ENCODE measurements at places on chromosomes 7 and 10.

- no peak for DNase-seq
These were observed 8.5 kb downstream of the LRRC18 start for GRCh38 chr10:48931188-48931587.

DNA sequence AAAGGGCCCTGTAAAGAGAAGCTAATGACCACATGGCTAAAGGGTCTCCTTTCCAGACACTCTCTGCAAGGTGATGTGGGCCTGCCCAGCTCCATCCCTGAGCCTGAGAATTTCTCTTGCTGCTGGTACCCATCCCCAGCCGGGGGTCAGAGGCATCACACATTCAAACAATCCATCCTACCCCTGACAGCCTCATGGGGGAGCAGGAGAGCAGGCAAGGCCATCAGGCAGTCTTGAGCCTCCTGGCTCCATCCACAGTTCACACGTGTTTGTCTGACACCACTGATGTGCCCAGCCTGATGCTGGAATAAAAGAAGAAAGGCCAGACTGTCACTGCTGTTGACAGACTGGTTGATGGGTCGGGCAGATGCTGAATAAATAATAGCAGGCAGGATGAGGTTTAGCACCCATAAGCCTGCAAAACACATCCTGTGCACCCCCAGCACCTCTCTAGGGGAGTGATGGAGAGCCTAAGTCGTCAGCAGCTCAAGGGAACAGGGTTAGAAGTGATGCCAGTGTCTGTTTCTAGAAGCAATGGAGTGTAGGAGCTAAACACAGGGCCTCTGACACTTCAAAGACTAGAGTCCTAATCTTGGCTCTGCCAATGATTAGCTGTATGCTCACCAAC, 43.5 kb downstream of the TLL2 start:
- no peak for DNase-seq

- no peak for DNase-seq
These were observed 32.2 kb downstream of the LRRC72 start for GRCh38 chr7:16558761-16559302.

DNA sequence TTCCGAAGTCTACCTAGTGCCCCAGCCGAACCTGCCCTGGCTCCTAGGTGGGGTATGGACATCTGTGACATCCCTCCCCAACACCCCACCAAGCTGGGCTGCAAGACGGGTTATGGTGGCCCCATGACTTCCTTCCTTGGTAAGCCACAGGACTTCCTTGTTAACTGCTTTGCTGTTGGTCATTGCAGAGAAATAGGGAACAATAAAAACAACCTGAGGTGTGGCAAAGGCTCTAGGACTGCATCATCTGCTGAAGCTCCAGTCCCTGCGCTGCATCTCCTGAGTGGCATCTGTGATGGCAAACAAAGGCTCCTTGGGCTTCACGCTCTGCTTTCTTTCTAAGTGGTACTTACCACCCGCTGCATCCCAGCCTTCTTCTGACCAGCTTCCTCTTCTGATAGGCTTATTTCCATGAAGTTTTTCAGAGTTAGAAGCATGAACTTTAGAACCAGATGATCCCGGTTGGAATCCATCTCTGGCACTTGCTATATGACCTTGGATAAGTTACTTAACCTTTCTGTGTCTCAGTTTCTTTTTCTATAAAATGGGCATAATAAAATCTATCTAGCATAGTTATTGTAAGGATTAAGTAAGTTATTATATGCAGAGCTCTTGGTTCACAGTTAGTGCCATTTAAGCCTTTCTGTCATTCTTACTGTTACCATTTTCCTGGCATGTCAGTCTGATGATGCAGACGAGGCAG, 216.8 kb downstream of the RPS24 start:
- no peak for DNase-seq

DNA sequence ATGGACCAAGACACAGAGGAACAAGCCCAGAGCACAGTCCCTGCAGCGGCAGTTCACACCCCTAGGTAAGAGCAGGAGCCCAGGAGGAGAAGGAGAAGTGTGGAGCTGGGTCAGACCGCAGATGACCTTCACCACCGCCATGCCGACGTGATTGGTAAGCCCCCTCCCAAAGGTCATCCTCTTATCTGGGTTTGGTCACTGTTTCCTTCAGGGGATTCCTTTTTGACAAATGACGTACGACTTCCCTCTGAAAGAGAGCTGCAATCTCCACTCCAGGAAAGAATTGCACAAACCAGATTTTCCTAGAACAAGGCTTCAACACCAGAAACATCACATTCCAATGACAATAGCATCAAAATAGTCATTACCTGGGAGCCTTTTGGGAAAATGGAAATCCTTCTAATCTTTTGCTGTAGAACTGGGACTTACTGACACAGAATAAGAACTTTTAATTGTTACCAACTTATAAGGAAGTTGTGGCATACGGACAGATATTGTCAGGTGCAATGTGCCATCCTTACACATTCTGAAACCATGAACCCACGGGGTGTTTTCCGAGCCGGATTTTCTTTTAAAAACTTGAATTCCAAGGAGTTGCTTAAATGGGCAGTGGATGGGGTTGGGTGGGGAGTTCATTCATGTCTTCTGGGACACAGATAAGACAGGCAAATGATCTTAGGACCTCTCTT, 20.8 kb upstream of the ADAM12 start:
- DNase-seq: no peak

- DNase-seq: no peak
These were observed 2.2 kb downstream of the TRIL start for GRCh38 chr7:28955718-28956607.

GRCh38 chr10:43598446-43598845, 7.8 kb upstream of the ZNF485 start:
- no peak for DNase-seq

DNA sequence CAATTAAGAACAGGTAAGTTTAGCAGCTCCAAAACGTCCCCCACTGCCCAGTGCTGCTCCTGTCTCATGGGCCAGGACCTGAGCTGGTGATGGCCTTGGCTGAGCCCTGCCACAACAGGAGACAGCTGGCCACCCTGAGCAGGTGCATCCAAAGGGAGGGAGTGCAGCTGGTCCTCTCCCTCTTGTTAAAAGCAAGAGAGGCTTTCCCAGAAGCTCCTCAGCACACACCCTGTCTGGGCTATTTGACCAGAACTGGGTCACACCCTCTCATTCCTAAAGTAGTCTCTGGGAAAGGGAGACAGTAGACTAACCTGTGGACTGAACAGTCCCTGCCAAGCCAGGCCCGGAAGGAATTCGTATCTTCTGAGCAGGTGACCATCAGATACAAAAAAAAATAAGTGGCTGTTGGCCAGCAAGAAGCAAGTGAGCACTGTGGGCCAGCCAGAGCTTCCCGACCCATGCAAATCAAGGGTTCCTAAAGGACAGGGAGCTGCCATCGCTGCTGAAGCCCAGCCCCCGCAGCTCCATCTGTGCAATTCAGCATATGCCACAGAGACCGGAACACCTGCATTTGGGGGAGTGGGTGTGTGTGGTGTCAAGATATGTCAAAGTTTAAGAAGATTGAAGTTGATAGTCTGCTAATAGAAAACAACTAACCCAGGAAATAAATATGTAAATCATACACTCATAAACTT, 2.1 kb upstream of the TMEM72 start:
- DNase-seq: no peak

DNA sequence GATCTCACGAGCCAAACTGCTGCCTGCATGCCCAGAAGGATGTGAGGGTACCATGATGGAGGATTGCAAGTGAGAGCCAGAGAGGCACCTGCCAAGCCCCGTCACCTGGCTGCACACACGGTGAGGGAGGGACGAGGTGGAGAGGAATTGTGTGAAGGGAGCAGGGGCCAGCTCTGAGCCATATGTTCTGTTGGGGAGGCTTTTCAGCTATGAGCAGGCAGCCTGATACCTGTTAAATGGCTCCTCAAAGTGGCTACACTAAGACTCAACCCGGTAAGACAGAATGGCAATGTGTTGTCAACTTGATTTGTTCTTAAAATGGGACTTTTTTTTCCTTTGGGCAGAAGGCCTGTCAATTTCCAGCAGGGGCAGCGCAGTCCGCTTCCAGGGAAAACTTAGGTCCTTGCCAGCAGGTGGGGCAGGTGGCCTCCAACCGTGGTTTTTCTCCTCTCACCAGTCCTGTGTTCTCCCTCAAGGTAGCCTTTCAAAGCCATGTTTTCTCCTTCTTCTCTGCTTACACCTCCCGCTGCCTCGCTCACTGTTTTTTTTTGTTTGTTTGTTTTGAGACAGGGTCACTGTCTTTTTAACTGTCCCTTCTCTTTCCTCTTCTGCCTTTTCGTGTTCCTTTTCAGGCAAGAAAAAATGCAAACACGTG, 57.7 kb upstream of the ZNRF2 start:
- no peak for DNase-seq

- no peak for DNase-seq
These were observed 56.8 kb downstream of the SEMA3A start for GRCh38 chr7:84137812-84138211.

DNA sequence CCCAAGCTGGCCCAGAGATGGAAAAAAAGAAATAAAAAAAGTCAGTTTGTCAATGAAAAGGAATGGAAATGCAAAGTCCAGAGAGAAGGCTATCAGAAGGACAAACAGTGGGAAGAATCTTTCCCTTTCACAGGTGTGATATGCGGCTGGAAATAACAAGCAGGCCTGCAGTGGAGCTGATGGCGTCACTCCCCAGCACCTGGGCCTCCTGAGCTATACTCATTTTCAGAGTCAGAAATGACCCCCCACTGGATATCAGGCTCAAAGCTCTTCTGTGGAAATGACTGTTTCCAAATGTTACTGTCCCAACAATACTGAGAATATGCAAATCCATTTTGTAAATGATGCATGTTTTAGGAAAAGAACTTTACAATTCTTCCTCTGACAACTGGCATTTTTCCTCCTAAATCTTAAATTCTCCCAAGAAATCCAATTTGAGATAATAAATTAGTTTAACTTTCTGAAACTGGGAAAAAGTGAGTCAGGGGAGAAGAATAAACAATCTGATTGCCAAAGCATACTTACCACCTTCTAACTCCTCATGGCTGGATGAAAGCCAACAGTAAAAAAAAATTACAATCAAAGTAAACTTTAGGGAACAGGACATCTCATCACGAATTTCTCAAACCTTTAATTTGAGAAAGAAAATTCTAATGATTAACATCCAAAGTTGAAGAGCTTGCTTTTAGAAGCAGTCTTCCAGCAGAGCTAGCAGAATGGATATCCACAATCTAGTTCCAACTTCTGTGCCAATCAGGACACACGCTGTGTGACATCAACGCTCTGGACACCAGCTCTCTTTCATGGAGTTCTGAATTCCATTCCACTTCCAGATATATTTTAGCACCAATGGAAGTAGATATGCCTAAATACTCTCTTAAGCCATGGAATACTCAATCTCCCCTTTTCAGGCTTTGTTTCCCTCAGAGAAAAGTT, 5.3 kb upstream of the CUZD1 start:
- DNase-seq: no peak

DNA sequence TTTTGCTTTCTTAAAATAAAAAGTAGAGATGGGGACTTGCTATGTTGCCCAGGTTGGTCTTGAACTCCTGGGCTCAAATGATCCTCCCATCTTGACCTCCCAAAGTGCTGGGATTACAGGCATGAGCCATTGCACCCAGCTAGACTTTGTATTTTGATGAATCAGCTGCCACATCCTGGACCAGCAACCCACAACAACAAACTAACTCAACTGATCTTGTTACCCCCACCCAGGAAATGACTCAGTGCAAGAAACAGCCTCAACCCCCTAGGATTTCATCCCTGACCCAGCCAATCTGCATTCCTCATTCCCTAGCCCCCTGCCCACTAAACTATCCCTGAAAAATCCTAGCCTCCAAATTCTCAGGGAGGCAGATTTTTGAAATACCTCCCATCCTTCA, 123.8 kb downstream of the IPMK start:
- no peak for DNase-seq

DNA sequence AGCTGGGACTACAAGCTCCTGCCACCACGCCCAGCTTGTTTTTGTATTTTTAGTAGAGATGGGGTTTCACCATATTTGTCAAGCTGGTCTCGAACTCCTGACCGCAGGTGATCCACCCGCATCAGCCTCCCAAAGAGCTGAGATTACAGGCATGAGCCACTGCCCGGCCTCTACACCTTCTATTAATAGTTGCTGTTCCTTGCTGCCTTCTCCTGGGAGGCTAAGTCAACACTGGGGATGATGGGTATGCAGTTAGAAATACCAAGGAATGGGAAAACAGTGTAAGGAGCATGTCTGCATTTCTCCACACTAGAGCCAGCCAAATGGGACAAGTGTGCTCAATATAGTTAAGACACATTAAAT, 97.3 kb upstream of the PDLIM1 start:
- DNase-seq: no peak

GRCh38 chr7:6480323-6480660, 32.5 kb upstream of the DAGLB start:
- no peak for DNase-seq

GRCh38 chr10:131738396-131738735, 162.4 kb upstream of the PPP2R2D start:
- DNase-seq: no peak

DNA sequence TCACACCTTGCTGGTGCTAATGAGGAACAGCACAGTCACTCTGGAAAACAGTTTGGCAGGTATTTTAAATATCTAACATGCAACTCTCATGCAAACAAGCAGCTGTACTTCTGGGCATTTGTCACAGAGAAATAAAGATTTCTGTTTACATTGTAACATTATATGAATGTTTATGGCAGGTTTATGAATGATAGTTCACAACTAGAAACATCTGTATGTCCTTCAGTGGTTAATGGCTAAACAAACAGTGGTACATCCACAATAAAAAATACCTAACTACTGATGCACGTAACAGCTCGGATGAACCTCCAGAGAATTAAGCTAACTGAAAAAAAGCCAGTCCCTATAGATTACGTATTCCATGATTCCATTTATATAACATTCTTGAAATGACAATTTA, 109.6 kb downstream of the GPR37 start:
- DNase-seq: no peak

Measured in stimulated activated CD8-positive, alpha-beta memory T cell treated with anti-CD3 and anti-CD28 coated beads, Interleukin-4, amount 100 ng/mL, for 1 hour (primary cell).